ENCODE measurements at places on chromosomes 5 and 9.

- DNase-seq: no peak
Observed at GRCh38 chr5:179354305-179354882, 9.1 kb upstream of the ADAMTS2 start.

GRCh38 chr9:130432362-130432761 is 12.4 kb upstream of the ASS1 start:
- no peak for DNase-seq

DNA sequence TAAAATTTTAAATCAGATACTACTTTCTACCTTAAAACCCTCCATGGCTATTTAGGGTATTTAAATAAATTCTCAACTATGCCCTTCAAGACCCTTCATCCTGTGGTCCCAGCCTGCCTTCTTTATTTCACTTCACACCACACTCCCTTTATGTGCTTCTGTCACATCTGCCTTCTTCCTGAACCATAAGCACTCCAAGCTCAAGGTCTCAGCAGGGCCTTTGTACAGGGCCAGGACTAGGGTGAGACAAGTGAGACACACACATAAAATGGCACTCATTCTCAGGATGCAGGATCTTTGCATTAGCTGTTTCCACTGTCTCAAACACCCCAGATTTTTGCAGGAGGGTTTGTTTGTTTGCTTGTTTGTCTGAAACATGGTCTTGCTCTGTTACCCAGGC is 7.6 kb downstream of the ITK start:
- no peak for DNase-seq

DNA sequence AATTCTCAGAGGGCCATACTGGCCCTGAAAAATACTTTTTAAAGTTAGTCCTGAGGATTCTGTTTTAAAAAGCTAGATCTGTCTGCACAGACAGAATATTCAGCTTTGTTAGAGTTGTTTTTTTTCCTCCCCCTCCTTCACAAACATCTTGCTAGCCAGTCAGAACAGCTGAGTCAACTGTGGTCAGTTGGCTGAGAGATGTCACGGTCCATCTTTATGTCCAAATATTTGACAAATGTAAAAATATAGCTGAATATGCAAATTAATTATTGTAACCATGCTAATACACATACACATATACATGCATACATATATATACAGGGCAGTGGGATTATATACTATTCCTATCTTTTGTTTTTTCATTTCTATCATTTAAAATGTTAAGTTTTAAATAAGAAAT is 33.9 kb downstream of the UNC13B start:
- no peak for DNase-seq
